AG20443 (cell line): ENCODE measurements at places on chromosomes 2 and 18.

GRCh38 chr18:62963507-62963906 is 248.2 kb downstream of the PHLPP1 start:
- DNase-seq: no peak

DNA sequence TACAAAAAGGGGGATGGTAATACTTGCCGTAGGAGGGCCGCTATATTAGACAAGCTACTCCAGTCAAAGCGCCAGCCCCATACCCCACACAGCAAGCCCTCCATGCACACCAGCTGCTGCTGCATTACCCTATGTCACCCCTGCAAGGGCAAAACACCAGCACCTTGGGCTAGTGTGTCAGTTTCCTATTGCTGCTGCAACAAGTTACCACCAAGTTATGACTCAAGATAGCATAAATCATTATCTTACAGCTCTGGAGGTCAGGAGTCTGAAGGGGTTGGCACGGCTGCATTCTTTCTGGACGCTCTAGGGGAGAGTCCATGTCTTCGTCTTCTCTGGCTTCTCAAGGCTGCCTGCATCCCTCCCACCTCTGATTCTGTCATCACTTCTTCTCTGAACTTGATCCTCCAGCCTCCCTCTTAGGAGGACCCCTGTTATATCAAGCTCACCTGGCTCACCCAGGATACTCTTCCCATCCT is 88.6 kb upstream of the ACAA2 start:
- DNase-seq: no peak

DNA sequence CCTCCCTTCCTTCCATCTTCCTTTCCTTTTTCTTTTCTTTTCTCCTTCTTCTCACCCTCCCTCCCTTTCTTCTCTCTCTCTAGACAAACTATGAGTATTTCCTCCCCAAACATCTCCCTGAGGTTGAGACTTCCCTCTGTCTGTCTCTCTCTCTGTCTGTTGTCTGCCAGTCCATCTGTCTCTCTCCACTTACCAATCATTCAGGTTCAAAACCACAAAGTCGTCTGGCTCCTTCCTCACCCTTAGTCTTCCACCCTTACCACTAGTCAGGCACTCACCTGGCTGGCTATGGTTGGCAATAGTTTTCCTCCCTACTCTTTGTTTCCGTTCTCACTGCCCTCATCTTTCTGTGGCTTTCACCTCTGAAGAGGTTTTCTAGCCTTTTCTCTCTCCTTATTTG is 12.9 kb downstream of the CCL20 start:
- no peak for DNase-seq

DNA sequence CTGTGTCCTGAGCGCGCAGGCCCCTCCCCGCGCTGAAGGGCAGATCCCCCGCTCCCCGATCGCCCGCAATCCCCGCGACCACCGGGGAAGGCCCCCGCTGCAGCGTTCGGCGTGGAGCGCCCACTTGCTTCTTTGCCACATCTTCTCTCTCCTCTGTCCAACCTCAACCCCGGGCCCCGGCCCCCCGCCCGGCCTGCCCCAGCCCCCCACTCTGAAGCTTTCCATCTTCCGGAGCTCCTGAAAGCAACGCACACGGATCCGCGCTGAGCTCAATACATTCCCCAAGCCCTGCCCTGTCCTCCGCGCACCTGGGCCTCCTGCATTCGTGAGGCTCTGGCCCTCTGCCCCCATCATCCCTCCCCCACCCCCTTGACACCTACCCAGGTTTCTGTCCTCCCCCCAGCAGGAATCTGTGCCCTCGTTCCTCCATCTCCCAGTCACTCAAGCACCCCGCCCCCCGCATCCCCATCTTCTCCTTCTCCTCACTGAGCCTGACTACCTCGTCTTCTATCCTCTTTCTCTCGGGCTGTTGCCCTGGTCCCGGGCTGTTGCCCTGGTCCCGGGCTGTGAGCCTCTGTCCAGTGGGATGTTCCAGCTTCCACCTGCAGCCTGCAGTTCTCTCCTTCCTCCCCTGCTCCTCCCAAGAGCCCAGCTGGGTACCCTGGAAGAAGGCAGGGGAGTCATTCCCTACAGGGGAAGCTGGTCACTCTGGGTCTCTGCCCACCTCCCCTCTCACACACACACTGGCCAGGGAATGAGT is 7.8 kb downstream of the SPEG start:
- DNase-seq: no peak

GRCh38 chr18:42807887-42808286 is 307.6 kb downstream of the RIT2 start:
- no peak for DNase-seq

- no peak for DNase-seq
Measured at GRCh38 chr18:38940863-38941531, 1375.4 kb upstream of the CELF4 start.

DNA sequence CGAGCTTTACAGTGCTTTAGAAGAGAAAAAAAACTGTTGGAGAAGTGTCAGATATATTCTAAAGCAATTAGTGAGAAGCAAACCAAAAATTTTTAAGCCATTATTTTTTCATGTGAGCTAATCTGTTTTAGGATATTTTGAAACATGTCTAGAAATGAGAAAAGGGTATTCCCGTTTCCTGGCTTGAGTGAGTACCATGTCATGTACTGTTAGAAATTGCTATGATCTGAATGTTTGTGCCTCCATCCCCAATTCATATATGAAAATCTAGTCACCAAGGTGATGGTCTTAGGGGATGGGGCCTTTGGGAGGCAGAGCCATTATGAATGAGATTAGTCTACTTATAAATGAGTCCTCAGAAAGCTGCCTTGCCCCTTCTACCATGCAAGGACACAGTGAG is 493.3 kb upstream of the GCFC2 start:
- DNase-seq: no peak

GRCh38 chr2:241818943-241819270 is 9.9 kb downstream of the NEU4 start:
- no peak for DNase-seq
